ENCODE measurements at places on chromosomes 7 and 10.

- no peak for DNase-seq
Measured at GRCh38 chr7:136807598-136807997, 60.9 kb upstream of the CHRM2 start.

DNA sequence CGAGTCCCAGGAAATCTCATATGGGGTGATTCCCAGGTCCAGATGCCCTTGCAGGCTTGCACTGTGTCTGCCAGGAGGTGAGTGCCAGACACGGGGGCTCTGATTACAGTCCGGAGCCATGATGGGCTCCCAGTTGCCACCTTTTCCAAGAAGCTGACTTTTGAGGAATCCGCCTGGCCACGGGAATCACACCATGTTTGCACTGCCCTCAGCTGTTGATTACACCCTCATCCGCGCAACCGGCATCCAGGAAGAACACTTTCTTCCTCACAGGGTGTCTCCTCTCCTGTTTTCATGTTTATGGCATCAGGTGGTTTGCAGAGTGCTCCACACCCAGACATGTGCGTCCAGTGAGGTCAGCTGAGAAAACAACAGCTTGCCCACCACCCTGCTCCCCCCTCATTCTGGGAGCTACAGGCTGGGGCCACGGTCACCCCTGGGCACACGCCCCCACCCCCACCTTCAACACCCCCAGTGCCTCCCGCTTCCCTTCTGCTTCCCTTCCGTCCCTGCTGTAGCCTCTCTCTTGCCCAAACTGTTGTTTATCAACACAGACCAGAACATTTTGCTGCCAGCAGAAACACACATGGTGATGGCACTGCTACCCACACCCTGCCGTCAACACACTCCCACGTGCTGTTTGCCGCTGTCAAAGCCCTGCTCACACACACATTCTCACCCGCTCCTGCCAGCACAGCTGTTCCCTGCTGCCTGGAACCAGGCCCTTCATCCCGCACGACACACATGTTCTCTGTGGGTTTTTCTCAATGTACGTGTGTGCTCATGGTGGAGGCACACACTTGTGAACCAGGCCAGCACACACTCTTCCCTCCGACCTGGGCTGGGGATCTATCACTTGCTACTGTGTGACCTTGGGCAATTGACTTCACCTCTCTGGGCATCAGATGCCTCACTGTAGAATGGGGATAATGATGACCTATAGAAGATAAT, 35.8 kb downstream of the DDIT4 start:
- no peak for DNase-seq

DNA sequence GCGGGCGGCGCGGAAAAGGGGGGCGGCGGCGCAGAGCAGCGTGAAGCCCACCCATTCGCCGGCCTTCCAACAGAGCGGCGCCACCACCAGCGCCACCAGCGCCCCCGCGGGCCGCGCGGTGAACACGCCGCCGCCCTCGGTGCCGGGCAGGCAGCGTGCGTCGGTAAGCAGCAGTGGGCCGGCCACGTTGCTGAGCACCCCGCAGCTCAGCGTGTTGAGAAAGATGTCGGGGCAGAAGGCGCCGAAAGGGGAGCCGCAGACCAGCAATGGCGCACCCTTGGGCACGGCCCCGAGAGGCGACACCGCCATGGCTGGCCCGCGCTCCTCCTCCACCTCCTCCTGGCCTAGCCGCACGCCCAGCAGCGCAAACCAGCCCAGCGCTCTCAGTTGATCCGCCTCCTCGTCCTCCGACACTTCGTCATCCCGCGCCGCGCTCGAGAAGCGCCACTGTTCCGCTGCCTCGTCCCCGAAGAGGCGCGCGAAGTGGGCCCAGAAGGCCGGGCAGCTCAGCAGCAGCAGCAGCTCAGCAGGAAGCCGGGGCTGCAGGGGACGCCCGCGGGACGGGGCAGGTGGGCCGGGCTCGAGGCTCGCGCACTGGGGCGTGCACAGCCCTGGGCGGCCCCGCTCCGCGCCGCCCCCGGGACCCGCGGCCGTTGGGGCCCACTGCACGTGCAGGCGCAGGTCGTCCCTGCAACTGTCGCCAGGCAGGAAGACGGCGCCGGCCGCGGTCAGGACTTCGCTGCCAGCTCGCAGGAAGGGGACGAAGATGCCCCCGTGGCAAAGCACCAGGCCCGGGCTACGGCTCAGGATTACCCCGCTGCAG, 623 bp downstream of the TYSND1 start:
- peak; percentile 62 for DNase-seq

DNA sequence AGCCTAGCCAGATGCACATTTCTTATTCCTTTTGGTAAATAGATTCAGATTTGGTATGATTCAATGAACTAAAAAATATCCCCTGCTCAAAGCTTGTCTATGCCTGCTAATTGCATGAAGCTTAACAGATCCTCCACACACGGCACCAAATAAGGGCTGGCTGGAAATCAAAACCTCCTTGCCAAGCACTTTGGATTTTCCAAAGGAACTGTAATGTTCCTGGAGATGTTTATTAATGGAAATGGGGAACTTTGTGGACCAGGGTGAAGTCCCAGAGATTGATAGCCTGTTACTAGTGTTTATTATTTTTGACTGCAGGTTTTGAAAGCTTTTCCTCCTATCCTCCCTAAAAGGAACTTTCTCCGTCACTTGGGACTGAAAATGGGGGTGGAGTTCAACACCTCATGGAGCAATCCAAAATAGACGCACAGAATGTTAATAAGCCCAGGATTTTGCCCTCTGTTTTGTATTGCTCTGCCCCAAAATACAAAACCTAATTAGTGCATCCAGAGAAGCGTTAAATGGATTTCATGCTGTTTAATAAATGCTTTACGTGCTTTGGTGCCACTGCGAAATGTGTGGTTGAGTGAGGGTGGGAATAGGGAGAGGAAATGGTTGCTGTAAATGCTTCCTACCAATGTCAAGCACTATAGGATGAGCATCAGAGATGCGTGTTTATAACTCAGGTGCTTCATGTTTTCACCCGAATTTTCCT, 1027.7 kb downstream of the LRMDA start:
- DNase-seq, result no peak

DNA sequence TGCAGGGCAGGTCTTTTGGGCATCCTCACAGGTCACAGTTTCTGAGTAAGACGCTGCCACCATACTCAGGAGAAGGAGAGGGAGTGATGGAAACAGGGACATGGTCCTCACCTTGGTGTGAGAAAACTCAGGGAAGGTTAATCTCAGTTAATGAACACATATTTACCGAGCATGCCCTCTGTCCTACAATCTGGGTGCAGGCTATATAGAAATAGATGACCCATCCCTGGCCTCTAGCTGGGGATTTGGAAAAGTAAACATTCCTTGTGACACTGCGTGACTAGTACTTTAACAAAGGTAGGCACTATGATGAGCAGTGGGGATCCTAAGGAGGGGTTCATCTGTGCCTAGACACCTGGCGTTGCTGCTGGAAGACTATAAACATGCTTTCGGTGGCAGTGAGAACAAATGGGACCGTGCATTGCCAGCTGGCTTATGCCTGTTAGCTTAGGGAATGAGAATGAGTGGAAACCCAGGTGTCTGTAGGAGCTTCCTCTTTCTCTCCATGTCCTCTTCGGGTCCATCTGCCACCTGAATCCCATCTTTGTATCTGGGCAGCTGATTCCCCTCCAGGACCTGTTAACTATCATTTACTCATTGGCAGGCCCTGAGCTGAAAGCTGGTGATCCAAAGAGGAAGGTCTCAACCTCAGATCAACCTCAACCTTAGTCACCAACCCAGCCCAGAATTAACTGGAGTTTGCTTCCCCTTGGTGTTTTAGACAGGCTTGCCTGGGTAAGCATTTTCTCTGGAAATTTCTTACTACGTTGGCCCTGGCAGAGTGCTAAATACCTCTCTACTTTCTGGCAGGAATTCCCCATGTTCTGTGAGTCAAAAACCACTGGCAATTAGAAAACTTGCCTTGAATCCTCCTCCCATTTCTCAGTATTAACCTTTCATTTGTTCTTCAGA, 794 bp downstream of the MBL2 start:
- DNase-seq, result no peak

- no peak for DNase-seq
Measured at GRCh38 chr7:711922-712380, 14.5 kb upstream of the DNAAF5 start.

GRCh38 chr10:94194256-94194655, 168.5 kb downstream of the NOC3L start:
- DNase-seq, result no peak

- DNase-seq, result no peak
Measured at GRCh38 chr10:68074031-68074774, 880 bp downstream of the HERC4 start.

DNA sequence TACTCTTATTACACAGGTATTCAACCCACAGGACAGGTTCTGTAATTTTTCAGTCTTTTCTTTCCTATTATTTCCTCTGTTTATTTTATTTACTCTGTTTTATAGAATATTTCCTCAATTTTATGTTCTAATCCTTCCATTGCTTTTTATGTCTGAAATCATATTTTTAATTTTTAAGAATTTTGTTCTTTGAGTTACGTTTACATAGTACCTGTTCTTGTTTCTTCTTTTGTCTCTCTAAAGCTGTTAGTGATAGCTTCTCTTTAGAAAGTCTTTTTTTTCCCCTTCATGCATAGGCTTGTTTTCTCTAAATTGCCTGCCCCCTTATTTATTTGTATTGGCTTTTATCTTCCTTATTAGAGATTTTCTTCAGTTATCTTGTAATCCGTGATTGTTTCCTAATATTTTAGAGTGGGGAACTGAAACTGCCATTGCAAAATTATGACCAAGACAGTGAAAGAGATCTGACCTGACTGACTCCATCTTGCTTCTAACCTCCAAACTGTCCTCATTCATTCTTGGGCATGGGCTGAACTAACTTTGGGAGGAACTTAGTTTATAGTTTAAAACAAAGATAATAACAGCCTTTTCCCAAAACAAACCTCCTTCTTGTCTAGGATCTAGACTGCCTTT, 187.6 kb downstream of the PFKFB3 start:
- DNase-seq, result no peak

- no peak for DNase-seq
Measured at GRCh38 chr10:130261306-130261705, 125.1 kb downstream of the GLRX3 start.

DNA sequence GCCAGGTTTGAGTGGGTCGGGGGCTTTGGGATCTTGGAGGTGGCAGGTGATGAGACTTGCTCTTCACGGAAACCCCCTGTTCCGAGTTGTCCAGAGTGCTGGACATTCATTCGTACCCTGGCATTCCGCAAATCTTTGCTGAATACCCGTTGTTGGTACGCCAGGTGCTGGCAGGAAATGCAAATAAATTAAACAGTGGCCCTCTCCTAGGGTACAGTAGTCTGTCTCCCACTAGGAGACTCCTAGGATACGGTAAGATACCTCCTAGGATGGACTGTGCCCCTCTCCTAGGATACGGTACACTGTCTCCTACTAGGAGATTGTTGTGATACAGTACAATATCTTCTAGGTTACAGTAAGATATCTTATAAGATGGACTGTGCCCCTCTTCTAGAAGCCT, 544 bp downstream of the SEC23IP start:
- DNase-seq, result no peak

- no peak for DNase-seq
Measured at GRCh38 chr7:28505014-28505413, 92.7 kb downstream of the CREB5 start.

GRCh38 chr7:151687523-151688235, 168.0 kb upstream of the RHEB start:
- no peak for DNase-seq

DNA sequence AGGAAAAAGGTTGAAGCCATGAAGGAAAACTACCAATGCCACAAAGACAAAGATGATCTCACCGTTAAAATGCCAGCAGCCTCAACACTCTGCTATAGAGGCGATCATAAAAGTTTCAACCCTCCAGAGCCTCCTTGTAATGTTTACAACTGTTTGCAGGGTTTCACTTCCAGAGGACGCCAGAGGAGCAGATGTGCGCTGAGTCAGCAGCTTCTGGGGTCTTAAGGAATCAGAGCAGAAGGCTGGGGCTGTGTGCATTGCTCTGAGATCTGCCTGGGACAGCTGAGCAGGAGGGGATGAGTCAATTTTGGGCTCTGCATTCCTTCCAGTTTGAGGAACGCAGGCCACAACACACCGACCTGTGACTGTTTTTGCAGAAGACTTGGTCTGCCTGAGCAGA, 98.3 kb downstream of the TMEM130 start:
- no peak for DNase-seq

- DNase-seq, result no peak
Measured at GRCh38 chr7:34973400-34973760, 63.9 kb downstream of the DPY19L1 start.

DNA sequence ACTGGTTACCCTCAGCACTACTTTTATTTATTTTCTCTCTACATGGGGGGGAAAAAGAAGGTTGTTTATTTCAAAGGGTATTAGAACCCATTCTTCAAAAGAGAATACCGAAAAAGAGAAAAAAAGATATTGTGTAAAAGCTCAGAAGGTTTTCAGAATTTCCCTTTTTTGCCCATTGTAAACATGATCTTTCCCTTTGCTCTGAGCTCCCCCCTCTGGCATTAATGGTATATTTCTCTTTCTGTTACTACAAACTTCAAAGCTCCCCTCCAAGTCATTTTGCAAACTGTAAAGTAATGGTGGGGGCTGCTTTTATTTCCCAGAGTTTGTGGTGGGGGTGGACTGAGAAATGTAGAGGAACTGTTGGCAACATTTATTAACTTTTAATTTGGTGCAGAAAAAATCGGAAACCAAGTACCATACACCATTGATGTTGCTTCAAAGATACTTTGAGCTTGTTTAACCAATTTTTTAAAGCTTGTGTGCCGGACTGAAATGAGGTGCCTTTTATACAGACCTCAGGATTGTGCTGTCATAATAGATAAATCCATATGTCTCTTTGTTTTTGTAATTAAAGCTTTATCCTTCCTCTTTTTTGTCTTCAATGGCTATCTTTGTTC, 181.5 kb downstream of the EXOC4 start:
- DNase-seq, result peak; percentile 20

- DNase-seq, result no peak
Measured at GRCh38 chr7:151247611-151248345, 716 bp downstream of the SMARCD3 start.

DNA sequence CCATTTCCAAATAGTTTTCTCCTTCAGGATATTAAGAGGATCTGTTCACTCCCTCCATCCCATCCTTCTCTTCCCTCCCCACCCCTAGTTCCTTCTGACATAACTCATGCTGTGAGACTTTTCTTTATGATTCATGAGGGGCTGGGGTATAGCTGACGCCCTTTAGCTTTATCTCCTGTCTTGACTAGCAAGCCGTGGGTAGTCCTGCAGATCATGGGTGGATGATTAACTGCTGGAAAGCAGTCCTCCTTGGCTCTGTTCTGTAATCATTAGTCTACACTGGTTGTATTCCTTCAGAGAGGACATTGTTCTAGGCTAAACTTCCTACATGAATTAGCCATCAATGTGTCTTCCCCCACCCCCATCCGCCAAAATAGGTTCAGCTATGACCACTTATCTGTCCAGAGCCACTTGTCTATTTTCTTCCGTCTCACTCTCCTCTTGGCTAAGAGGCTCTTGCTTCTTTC, 135.4 kb downstream of the LRRC4 start:
- no peak for DNase-seq

- peak; percentile 38 for DNase-seq
Measured at GRCh38 chr7:148699024-148699781, 500 bp downstream of the CUL1 start.

GRCh38 chr10:22491480-22491879, 146.2 kb downstream of the SPAG6 start:
- no peak for DNase-seq
